ENCODE measurements at places on chromosomes 16 and 17.

DNA sequence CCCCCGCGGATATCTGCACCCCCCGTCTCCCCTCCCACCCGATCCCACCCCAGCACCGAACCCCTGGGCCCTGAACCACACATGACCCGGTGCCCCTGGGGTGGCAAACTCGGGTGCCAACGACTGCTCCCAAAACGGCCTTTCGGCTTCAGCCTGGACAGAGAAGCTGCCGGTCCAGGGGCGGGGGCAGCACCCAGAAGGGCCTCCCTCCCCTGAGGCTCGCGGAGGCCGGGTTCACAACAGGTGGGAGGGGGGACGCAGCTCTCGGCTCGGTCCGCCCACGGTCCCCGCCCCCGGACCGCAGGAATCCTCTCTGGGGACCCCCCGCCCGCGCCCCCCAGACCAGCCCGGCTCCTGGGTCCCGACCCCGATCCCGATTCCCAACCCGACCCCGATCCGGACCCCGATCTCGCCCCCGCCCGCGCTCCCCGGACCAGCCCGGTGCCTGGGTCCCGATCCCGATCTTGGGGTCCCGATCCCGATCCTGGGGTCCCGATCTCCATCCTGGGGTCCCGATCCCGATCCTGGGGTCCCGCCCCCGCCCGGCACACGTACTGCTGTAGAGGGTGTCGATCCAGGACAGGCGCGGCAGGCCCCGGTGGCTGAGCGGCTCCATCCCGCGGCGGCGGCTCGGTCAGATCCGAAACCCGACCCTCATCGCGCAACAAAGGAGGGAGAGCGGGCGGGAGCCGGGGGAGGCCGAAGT, 516 bp downstream of the ABR start:
- DNase-seq: no peak

GRCh38 chr16:63458846-63459245, 1422.6 kb upstream of the CDH8 start:
- no peak for DNase-seq

DNA sequence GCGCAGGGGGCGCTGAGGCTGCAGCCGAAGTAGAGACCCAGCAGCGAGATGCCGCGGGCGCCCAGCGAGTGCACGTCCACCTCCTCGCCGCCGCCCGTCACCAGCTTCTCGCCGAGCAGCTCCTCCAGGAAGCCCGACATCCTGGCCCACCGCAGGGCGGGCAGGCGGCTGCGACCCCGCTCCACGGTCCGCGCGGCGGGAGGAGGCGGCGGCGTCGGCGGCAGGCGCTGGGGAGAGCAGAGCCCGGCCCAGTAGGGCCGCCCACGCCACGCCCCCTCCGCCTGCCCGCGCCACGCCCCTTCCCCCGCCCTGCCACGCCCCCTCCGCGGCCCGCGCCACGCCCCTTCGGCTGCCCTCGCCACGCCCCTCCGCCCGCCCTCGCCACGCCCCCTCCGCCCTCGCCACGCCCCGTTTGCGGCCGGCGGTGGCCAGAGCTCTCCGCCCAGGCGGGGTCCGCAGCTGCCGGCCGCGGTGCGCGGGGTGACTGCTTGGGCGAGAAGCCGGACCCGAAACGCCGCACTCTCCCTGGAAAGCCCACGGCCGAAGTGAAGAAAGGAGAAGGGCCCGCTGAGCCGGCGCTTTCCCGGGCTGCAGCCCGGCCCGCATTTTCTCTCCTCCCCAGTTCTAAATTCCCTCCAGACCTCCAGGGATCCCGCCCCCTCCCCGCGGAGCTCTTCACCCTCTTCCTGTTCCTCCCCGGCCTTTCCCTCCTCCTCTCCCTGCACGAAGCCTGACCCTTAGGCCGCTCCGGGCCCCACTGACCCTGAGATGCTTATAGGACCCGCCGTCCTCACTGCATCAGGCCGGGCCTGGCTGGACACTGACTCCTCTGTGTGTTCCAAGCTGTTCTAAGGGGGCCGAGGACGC, at the start of gene NXN:
NXN (minus strand) TSS at position 238 of the 867 bp plus-strand sequence.
- DNase-seq: peak; percentile 93

DNA sequence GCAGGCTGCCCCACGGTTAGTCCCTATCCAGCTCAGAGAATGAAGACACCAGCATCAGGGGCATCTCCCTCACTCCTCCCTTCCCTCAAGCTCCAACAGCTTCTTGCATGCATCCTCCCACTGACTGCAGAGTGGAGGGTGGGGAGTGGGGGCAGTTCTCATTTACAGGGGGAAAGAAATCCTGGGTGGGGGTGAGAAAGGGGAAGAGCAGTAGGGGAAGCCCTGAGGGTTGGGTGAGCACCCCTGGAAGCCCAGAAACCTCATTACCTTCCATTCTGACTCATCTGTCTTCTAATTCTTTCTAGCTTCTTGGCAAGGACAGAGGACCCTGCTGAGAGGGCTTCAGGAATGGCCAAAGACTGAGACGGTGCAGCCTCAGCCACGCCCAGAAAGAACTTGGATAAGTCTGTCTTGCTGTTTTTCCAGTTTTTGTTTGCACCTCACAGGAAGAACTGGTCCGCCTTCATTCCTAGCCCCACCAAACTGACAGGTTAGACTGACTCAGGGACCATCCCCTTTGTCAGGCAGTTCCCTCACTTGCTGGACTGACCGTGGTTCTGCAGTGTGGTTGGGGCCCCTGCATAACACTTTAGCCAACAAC, 52.5 kb upstream of the WSB1 start:
- no peak for DNase-seq

GRCh38 chr17:38970804-38971203, 3.6 kb upstream of the FBXO47 start:
- DNase-seq: no peak

GRCh38 chr17:58420827-58421226, 3.5 kb upstream of the RNF43 start:
- no peak for DNase-seq
